ENCODE measurements at places on chromosomes 7 and 10. TPM values are rescaled to one million over a fixed set of nuclear protein-coding genes. Genes with fewer than 3 reads are reported as not detected.

DNA sequence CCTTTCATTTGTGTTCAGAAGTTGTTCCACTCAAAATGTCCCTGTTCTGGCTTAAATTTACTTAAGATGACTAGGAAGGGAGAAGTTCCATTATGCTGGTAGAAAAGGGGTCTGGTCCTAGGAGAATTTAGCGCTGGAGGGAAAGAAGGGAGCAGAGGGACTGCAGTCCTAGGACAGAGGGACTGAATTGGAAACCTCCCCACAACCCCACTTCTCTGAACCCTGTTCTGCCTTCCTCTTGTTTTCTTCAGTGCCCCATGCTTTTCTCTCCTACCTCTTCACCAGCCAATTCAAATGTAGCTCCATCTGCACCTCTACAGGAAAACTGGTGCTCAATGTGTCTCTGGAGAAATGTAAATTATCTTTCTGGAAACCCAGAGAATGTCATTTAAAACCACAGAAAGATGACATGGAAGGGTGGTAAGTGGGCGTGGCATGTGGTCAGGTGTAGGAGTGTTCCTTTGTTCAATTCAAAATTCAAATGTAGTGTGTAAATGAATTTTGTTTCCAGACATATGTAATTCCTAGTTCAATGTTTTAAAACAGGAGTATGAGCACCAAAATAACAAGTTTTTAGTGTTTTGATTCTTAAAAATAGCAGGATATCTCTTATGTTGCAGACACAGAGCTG, 24.0 kb upstream of the RHOBTB1 start:
- no peak for DNase-seq

- no peak for DNase-seq
Measured at GRCh38 chr10:14535457-14536130, 204.9 kb upstream of the FRMD4A start.

DNA sequence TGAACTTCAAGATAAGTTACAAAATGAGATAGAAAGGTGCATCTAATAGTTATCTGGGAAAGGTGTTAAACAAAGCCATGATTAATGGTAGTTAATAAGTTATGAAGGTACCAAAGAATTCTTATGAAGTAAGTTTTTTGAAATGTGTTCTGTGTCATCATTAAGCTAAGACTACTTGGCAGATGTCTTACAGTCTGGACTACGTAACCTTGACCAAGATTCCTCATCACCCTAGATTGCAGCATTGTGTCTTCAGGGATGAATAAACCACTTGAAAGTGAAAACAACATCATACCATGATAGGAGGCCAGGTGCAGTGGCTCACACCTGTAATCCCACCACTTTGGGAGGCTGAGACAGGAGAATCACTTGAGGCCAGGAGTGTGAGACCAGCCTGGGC, 48.2 kb downstream of the GOT1 start:
- no peak for DNase-seq

The ANTXRL gene
- not detected for total RNA-seq

- peak; percentile 88 for DNase-seq
Measured at GRCh38 chr10:103193107-103193819, at the start of gene NT5C2. Gene NT5C2, minus strand, starts transcription at chr10:103193272. Its CDS starts 18,314 bp downstream, at chr10:103174958.

GRCh38 chr7:100568896-100569844, 4.5 kb downstream of the SAP25 start:
- DNase-seq: peak; percentile 74

- no peak for DNase-seq
Measured at GRCh38 chr10:113648478-113648877, 15.4 kb downstream of the NRAP start.

The SMARCD3 gene
- total RNA-seq: 6.6 TPM

DNA sequence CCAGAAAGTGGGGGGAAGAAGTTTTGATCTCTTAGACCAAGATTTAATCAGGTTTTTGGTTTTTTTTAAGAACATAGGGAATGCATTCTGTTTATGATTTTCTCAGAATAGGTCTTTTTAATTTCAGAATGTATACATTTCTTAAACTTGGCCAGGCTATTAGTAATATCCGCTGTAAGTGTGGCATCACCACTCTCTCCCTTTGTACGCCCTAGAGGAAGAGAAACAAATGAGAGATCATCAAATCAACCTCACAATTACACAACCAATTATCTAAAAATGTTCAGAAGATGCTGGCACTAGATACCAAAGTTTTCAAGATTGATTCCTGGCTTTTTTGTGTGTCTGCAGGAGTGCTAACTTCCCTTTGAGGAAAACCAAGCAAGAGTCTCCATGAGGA, 70.0 kb downstream of the KLF6 start:
- DNase-seq: no peak

DNA sequence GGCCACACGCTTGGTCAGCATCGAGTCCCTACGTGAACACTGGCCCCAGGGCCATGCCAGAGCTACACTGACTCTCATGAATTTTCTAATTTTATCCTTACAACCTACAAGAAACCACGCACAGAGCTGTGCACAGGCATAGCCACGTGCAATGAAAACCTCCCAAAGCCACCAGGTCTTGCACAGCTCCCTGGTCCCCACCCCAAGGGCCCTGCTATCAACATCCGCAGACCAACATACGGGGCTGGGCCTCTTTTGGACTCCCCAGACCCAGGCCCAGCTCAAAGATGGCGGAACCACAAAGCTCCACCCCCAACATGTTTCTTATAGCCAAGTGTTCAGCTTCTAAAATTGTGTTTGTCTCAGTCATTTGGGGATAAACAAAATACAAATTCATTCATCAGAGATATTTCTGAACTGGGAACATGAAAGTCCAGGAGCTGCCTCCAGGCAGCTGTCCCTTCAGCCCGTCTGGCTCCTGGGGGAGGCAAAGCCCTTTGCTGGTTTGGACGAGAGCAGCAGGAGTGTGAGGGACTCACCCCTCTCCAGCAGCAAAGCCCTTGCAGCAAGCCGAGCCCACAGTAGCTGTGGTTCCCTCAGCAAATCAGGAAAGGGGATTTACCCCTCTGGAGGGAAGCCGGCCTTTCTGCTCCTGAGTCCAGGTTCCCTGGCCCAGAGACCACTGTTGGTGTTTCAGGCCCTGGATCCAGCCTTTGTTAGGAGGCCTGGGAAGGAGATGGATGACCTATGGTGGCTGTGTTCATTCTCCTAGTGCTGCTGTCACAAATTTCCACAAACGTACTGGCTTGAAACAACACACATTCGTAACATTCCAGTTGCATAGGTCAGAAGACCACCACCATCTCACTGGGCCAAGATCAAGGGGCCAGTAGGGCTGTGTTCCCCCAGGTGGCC, 75.1 kb downstream of the OAT start:
- DNase-seq: no peak

DNA sequence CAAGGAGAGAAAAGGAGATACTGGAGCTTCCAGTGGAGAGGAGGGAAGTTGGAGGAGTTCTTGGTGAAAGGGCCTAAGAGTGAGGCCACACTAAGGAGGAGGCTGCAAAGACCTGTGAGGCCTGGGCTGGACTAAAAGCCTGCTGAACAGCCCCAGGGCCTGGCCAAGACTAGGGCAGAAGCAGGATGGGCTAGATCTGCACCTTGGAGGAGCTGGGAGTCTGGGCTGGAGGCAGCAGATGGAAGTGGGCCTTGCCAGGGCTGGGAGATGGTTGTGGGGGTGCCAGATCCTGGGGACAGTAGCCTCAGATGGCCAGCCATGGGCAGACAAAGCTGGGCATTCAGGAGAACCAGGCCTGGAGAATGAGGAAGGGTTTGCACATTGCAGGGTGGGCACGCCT, 6.5 kb upstream of the PURB start:
- DNase-seq: no peak

DNA sequence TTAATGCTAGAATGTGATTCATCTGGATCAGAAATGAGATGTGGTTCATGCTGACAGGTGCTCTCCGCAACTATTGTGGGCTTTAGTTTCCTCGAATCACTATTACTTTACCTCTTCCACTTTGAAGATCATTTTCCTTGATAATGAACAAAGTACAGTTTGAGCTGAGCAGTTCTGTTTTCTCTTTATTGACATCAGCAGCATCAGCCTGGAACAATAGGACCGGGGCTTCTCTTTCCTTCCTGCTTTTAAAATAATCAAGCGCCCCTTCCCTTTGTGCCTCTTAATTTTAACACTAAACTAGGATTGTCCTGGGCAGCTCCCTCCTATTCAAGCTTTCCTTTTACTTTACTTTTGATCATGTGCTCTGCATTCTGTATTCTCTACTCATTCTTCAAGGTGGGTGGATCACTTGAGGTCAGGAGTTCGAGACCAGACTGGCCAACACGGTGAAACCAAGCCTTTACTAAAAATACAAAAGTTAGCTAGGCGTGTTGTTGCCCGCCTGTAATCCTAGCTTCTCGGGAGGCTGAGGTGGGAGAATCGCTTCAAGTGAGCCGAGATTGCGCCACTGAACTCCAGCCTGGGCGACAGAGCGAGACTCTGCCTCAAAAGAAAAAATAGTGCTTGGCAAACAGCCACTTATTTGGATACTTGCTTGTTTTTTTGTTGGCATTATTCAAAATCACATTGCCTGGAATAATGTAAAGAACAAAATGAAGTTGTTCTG, 67.0 kb upstream of the RHEB start:
- DNase-seq: no peak

DNA sequence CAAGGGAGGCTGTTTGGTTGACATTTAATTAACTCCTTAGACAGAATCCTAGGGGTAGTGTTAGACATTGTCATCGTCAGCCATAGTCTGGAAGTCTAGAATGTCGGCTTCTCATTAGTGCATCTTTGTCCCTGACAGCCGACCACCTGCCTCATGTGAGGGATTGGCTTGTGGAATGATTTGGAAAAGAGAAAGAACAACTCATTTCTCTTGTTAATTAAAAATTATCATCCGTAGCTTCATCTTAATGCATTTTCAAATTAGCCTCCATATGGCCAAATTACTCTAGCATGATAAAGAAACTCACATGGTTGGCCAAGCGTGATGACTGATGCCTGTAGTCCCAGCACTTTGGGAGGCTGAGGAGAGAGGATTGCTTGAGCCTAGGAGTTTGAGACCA, 97.7 kb upstream of the PARD3 start:
- no peak for DNase-seq

- DNase-seq: no peak
Measured at GRCh38 chr10:11235771-11236170, 218.1 kb downstream of the CELF2 start.

DNA sequence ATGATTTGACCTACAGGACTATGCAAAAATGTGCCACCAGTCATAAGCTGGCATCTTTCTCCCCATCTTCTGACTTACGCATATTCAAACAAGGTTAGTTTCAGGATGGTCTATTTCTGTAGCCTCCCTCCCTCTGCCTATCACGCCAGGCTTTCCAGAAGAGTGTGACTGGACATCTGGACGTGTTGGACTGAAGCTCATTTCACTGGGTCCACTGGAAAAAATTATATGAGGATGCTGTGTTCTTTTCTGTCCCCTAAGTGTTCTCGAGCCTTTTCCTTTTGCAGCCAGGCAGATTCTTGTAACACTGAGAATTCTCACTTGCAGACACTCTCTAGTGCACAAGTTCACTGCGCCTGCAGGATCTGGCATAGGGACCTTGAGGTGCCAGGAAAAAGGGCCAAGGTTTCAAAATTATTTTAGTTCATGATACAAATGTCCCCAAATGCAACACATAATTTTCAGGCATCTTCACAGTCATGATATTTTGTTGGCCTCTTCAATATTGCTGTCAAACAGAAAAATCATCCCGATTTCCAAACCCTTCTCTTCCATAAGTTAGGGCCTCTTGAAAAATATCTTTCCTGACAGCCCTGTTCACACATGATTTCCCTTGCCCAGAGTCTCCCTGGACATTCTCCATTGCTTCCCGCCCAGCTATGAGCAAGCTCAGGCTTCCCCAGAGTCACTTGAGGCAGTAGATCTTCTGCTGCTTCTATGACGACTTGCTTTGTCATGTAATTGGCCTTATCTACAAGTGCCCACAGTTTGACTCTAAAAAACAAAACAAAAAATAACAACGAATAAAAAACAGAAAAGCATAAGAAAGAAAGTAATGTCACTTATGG, 170.4 kb downstream of the BMPER start:
- DNase-seq: no peak

GRCh38 chr7:135681762-135682161, 19.4 kb downstream of the STMP1 start:
- no peak for DNase-seq

DNA sequence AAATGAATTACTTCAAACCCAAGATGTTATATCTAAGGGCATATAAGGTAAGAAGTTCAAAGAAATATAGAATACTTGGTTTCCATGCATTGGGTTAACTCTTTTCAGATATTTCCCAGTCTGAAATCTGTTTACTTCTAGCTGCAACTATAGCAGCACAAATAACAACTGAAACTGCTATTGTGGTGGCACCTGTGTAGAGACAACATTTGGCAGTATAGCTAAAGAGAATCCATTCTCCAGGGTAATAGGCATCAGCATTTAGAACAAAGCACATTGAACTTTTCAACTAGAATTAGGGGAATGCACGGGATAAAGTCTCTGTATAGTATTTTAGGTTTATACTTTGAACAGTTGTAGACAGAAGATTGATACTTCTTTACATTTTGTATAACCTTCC, 19.7 kb upstream of the CALCR start:
- no peak for DNase-seq

GRCh38 chr7:150325110-150325611, 1.8 kb upstream of the ACTR3C start:
- no peak for DNase-seq

The FGL2 gene
- total RNA-seq: 33.3 TPM

DNA sequence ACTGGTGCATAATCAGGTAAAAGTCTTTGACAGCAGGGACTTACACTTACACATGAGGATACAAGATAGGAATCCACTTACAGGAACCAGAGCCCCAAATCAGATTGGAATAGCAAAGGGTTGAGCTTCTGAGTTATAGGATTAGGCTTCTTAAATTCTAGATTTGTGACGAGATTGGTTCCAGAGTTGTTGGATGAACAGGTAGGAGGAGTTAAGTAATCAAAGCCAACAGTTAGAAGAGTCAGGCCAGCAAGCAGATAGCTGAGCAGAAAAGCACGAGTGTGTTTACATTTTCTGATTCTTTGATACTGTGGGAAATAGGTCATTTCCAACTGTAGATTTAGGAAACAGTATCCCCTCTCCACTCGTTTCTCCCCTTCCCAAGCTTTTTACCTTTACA, 167.0 kb downstream of the MDFIC start:
- no peak for DNase-seq

DNA sequence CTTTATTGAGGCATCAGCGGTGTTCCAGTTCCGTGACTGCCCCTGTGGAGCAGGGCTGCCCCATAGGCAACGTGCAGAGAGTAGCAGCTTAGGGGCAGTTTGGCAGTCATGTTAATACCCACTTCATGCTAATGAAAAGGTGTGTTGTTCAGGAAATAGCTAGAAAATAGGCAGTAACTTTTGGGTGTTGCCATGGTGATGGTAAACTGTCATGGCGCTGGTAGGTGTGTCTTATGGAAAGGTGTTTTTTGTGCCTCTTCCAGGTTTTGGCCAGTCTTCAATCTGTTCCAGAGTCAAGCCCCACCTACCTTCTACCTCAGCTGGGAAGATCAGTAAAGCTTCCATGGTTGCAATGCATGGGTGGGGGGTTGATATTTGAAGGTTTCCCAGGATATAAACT, 36.3 kb upstream of the MINDY3 start:
- DNase-seq: no peak

- no peak for DNase-seq
Measured at GRCh38 chr7:95996174-95996573, 223.8 kb downstream of the DYNC1I1 start.

The SAP25 gene
- total RNA-seq: not detected

The C10orf105 gene
- 0.16 TPM for total RNA-seq
